ENCODE measurements at places on chromosomes 5 and 9. TPM values are rescaled to one million over a fixed set of nuclear protein-coding genes. Genes with fewer than 3 reads are reported as not detected.

Gene TPM2
- total RNA-seq: 8,131 TPM

Gene FAM78A
- 2.0 TPM for total RNA-seq

Gene SH3TC2
- 0.66 TPM for total RNA-seq

Gene GRXCR2
- not detected for total RNA-seq

Gene PROP1
- not detected for total RNA-seq

Gene SLC46A2
- total RNA-seq: not detected

Gene FOXD4
- total RNA-seq: 0.16 TPM

Gene LEAP2
- total RNA-seq: 0.54 TPM

Gene GAPT
- total RNA-seq: 0.49 TPM

Gene SCAMP1
- total RNA-seq: 31.0 TPM

Gene MYOZ3
- not detected for total RNA-seq

Gene BOD1
- 39.3 TPM for total RNA-seq

Gene MOB3B
- total RNA-seq: 8.6 TPM

Gene DAB2IP
- total RNA-seq: 50.7 TPM

Gene BHMT
- total RNA-seq: 0.36 TPM

Gene GHR
- total RNA-seq: 11.8 TPM

Gene SHC3
- 14.7 TPM for total RNA-seq

Gene BARX1
- total RNA-seq: not detected

Gene SEMA5A
- 2.1 TPM for total RNA-seq

Gene MLANA
- total RNA-seq: not detected

Gene DBH
- total RNA-seq: not detected

Gene POLK
- 36.1 TPM for total RNA-seq

Gene HNRNPAB
- total RNA-seq: 86.1 TPM

Gene TSSK1B
- total RNA-seq: not detected

Gene HK3
- total RNA-seq: 9.5 TPM

Gene FOXD4L6
- total RNA-seq: not detected

Gene GCNT4
- total RNA-seq: 3.0 TPM

Gene C5orf34
- 1.1 TPM for total RNA-seq

Gene PCDHB7
- total RNA-seq: 2.2 TPM

Gene EMB
- total RNA-seq: 10.0 TPM

Gene ARL14EPL
- not detected for total RNA-seq

Gene IL9
- total RNA-seq: not detected

Gene KIAA0825
- 2.9 TPM for total RNA-seq

Gene PLPP7
- total RNA-seq: 14.6 TPM

Gene CHSY3
- total RNA-seq: 3.3 TPM

Gene PCDHGA3
- total RNA-seq: 4.4 TPM

Gene WNT8A
- total RNA-seq: not detected

Gene C5orf22
- 17.5 TPM for total RNA-seq

Gene LECT2
- total RNA-seq: not detected

Gene DOCK8
- 7.2 TPM for total RNA-seq

Gene ADAMTSL2
- total RNA-seq: 1.1 TPM

Gene ENHO
- not detected for total RNA-seq

Gene RETREG1
- total RNA-seq: 14.6 TPM

Gene INSL4
- not detected for total RNA-seq

Gene CCDC171
- total RNA-seq: 3.1 TPM

Gene PCDHB15
- 2.9 TPM for total RNA-seq

Gene SELENOP
- total RNA-seq: 261 TPM

Gene CAMK4
- 2.3 TPM for total RNA-seq

Gene RNF208
- 1.9 TPM for total RNA-seq
